A549 treated with ZK216348 at 1 μM for 4 hours (cell line): ENCODE measurements at places on chromosomes 3 and 15. TPM values are rescaled to one million over a fixed set of nuclear protein-coding genes. Genes with fewer than 3 reads are reported as not detected.

TMEM207 gene
- total RNA-seq = not detected in 5 replicates

CCDC66 gene
- total RNA-seq = 3.6 to 8.7 TPM (median 6.8 TPM) in 5 replicates

COL6A5 gene
- not detected in 5 replicates for total RNA-seq

CA12 gene
- total RNA-seq = 141 to 185 TPM (median 171 TPM) in 5 replicates

TRIM42 gene
- total RNA-seq = not detected in 5 replicates

TMEM202 gene
- total RNA-seq = not detected in 5 replicates

NAA50 gene
- total RNA-seq = 102 to 178 TPM (median 151 TPM) in 5 replicates

RABL3 gene
- 15.2 to 25.5 TPM (median 18.6 TPM) in 5 replicates for total RNA-seq
